ENCODE measurements at places on chromosomes 5 and 9.

- DNase-seq = no peak
Measured at GRCh38 chr5:132949136-132949535, 14.3 kb downstream of the AFF4 start.

DNA sequence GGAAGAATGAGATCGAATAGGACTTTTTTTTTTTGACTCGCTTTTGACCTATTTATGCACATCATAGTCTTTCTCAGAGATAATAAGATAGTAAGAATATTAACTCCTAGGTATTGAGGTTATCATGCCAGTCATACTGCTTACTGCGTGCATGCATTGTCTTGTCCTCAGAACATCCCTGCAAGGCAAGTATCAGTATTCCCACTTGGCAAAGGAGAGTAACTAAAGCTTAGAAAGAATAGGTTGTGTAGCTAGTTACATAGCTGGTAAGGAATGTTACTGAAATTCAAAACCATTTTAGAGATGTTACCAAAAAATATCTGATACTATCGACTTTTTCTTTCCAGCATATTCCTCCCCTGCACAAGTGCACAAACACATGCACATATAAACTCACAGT is 296.1 kb upstream of the CLINT1 start:
- no peak for DNase-seq

DNA sequence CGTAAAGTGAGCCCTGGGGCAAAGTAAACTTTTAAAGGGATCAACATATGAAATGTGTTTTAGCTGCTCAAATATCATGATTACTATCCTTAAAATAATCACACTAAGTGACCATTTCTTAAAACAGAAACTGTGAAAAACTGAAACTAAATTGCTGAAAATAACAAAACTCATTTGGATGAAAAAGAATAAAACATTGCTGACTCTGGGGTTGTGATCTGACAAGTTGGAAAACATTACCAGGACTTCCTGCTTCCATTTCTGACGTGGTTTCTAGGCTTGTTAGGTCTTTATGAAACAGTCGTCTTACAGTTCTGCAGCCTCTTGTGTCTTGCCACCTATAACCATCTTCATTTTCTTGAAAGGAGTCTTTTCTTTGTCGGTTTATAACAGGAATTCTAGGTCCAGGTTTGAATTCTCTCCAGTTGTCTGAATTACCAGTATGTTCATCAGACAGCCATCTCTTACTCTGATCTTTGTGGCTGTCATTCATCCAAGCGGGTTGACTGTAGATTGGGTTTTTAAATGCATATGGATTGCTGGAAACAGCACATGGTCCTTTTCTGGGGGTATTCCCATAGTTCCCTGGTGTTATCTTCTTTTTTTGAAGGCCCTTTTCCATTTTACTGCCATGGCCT is 1.7 kb downstream of the TUT7 start:
- DNase-seq = no peak

DNA sequence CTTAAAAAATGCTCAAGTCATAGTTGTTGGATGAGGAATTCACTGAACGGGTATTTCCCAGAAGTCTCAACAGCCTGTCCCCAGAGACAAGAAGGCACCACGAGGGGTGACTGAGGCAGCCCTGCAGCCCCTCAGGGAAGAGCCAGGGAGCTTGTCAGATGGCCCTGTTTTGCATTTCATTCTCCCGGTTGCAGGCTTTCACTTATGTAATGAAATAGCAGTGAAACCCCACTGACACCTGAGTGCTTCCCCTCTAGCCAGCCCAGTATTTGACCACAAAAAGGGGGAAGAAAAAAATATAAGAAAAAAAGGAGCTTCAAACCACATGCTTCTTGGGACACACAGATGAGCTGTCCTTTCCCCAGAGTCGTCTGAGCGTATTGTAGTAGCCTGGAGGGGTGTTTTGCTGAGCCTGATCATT is 75.3 kb upstream of the IL12B start:
- DNase-seq = no peak

Data from stimulated activated CD4-positive, alpha-beta T cell treated with anti-CD3 and anti-CD28 coated beads, Interleukin-2, amount 100 ng/mL, for 24 hours (primary cell).